D721Med (cell line): ENCODE measurements at places on chromosomes 7 and 10.
A peak's percentile ranks its signal among the peaks of the same experiment; 100 is the strongest.

DNA sequence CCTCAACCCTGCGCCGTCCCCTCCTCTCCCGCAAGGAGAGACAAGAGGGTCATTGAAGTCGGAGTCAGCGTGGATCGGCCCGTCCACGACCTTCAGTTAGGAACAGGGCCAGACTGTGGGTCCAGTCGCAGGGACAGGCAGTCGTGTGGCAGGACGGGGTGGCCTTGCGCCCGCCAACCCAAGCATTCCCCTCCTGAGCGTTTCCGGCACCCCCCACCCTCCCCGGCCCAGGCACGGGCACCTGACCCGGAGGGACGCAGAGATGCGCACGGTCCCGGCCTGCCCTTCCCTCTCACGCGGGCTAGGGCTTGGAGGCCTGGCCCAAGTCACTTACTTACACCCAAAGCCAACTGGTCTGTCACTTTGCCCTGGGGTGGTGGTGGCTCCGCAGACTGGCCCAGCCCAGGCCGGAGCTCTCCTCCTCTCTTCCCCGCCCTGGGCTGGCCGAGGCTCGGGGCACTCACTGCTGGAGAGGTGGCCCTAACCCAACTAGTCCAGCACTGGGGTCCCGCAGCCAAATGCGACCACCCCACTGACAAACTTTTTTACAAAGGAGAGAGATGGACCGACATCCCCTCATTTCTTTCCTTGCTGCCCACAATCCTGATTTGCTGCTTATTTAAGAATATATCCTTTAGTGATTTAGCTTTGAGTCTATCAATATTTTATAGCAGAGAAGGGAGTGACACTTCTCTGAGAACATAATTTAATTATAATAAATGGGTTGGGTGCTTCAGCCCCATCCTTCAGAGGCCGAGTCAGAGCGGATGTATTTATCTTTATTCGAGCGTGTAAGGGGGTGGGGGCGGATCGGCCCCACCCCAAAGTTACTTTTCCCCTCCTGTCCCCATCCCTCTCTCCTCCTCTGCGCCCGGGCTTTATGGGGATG is 1.2 kb upstream of the UNCX start:
- DNase-seq = no peak

DNA sequence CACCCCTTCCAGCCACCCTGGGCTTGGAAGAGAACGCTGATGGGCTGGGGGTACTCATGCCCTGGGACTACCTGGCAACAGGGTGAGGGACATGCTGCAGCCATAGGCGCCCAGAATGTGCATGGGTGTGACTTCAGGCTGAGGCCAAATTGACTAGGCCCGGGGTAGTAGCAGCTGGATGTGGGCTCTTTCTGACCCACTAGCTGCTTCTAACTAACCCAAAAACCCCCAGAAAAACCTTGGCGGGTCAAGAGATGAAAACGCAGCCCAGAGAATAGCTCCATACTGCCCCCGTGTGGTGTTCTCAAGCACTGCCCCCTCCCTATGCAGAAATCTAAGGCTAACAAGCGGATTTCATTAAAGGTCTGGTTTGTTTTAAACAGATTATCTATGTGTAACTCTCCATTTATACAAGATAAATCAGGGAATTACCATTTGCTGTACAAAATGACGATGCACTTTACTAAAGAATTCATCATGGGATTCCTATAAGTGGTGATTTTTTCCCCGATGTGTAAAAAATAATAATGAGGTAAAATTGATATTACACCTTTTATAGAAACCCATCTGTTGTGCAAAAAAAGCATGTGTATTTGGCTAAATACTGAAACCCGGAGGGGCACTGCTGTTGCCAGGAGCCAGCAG is 4.2 kb downstream of the SMARCD3 start:
- DNase-seq = peak; percentile 83

GRCh38 chr10:127186813-127187212 is 9.6 kb downstream of the INSYN2A start:
- no peak for DNase-seq

DNA sequence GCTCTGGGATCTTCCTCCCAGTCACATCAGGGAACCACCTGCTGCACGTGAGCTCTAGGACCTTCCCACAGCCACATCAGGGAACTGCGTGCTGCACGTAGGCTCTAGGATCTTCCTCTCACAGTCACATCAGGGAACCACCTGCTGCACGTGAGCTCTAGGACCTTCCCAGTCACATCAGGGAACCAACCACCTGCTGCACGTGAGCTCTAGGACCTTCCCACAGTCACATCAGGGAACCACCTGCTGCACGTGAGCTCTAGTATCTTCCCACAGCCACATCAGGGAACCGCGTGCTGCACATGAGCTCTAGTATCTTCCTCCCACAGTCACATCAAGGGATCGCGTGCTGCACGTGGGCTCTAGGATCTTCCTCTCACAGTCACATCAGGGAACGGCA is 229.7 kb downstream of the DIP2C start:
- DNase-seq = no peak

- no peak for DNase-seq
Measured at GRCh38 chr10:15780353-15781135, 60.8 kb upstream of the ITGA8 start.

DNA sequence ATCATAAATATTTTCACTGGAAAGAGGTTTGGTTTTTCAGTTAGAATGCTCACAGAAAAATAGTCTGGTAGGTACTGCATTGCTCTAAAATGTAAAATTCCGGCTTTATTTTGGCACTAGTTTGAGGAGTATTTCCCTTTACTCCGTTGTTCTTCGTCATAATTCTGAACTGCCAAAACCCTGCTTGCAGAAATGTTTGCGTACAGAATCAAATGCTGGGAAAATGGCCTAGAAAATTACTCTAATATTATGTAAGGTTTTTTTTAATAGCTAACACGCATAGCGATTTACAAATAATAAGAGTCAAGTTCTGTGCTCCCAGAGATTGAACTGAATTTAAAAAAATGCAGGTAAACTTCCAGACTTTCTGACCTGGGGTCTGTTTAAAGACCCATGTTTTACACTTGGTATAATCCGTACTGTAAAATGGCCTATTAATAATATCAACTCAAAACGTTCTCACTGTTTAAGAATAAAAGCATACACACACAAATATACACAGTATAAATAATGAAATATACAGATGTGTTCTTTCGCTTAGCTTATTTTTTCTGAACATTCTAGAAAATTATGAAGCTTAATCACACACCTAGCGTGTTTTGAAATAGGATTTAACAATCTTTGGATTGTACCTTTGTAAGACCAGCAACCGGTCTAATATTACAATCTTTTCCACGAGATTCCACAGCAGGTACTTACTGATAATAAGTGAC is 23.5 kb upstream of the ANLN start:
- DNase-seq = no peak

DNA sequence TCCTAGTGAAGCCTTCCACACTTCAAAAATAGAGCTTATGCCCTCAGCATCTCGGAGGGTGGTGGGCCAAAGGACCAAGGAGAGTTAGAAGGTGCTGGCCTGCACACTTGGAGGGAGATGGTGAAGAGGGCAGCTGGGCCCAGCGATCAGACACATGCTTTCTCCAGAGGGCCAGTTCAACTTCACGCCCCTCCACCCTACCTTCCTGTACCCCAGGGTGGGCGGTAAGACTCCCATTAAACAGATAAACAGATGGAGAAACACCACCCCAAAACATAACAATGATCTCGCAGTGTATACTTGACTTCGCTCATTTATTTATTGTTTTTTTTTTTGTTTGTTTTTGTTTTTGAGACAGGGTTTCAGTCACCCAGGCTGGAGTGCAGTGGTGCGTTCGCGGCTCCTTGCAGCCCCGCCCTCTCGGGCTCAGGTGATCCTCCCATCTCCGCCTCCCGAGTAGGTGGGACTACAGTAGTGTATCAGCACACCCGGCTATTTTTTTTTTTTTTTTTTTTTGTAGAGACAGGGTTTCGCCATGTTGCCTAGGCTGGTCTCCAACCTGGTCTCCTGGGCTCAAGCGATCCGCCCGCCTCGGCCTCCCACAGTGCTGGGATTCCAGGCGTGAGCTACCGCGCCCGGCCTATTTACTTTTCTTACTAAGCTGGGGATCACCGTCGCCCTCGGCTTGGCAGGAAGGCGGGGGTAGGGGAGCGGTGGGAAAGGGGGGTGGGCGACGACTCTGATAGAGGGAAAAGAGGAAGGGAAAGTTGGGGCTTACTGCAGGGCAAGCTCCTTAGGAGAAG is 1.8 kb downstream of the C10orf95 start:
- no peak for DNase-seq

DNA sequence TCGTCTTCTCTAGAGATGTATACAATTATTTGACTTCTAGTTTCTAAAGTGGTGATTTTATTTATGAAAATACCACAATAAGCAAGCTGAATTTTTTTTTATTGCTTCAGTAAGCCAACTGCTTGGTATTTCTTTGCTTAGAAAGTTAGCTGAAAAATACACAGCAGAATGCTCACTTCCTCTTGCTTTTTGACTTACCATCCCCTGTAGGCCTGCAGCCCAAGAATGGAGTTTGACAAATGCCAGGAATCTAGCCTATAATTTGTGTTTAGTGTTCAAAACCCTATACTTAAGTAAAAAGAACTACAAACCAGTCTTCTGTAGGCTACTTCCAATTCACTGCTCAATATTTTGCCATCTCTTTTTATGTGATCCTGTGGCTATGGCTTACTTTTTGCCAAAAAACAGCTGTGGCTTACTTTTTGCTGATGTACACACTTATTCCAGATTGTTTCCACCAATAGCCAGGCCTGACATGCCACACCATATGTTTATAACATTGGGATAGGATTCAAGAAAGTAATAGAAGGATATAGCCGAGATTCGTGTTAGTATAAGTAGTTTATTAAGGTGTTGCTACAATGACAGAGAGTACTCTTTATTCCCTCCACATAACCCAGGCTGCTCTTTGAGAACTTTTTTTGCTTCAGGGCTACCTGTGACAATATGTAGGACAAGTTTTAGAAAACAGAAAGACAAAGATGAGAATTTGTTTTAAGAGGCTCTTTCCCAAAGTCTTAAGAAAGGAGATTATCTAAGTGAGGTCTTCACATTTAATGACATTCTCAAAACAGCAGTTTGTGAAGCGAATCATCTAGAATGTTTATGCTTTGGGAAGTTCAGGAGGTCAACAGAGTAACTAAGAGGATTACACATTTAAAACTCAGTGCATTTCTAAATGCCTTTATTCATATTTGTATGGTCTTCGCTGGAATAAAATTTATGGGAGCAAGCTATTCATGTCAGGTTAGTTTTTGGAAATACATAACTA is 263.9 kb upstream of the FZD1 start:
- DNase-seq = no peak

DNA sequence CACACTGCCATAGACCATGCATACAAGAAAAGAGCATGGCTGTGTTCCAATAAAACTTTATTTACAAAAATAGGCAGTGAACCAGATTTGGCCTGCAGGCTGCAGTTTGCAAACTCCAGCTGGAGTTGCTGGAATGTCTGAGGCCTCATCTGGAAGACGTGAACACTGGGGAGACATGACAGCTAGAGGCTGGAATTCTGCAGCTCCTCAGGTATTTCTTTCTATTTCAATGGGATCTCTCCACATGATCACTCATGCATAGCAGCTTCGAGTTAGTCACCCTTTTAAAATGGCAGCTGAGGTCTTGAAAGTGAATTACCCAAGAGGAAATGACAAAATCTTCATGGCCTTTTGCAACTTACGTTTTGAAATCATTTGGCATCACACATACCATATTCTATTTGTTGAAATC is 52.6 kb upstream of the BET1 start:
- no peak for DNase-seq

DNA sequence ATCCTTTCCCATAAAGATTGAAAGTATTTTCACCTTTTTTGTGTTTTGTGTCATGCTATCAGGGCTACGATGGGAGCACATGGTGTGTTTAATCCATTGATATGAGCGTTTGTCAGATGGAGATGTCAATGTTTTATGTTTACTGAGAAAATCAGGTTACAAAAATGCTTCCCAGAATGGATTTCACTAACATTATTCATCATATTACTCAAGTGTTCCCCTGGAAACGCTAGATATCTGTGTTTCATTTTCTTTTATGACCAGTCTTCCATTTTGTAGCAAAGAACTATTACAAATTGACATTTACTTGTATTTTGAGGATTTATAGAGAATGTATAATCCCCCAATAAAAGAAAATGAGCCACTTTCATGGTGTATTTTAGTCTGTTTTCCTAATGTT is 293.5 kb upstream of the AKR1E2 start:
- no peak for DNase-seq

DNA sequence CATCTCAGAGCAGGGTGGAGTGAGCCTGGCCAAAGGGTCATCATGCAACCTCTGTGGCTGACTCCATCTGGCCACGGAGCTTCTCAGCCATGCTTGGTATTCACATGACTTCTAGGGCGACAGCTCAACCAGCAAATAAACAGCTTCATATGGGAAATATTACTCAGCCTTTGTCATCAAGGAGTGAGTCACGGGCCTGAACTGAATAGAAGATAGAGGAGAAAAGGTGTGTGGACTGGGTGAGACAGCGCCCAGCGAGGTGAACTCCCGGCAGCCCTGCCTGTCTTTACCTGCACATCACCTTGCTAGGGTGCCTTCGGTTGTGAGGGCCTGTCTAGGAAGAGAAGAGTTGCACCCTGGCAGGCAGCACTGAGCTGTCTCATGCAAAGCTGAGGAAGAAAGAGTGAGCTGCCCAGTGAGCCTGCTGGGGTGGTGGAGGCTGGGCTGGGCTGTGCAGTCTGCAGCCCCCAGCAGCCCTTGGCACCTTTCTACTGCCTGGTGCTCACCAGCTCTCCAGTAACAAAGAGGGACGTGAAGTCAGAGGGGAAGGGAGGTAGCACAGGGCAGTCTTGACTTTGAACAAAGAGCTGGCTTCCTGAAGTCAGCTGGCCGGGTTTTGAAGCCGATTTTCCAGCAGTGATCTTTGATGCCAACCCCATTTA is 114.2 kb downstream of the EGFR start:
- DNase-seq = no peak

DNA sequence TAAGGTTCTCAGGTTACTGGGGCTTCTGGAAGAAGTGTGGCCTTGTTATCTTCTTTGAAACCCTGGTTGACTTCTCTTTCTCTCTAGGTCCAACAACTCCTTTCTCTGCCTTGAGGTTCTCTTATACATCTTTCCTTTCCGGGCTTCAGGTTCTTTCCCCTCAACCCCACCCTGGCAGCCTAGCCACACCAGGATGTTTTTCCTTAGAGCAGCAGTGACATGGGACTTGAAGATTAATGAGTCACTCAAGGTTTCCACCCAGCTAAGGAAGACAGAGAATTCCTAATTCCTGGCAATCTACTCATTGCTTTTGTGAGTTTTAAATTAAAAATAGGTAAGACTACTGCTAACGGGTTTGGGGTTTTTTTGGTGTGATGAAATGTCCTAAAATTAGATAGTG is 121.8 kb upstream of the HPS1 start:
- DNase-seq = no peak

DNA sequence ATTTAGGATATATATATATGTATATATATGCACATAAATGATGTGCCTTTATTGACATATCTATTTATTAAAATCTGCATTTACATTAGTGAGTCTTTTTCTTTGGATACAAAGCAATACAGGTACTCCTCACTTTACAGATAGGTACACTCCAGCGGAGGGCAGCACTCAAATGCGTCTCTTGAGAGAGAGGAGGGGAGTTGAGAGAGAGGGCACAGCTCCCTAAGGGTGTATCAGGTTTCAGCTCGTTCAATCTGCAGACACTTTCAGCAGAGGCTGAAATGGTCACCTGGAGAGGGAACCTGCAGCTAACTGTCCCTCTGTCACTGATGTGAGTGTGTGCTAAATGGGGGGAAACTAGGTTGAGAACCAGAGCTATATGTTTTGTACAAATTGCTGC is 21.5 kb downstream of the C10orf53 start:
- no peak for DNase-seq
